M059J (cell line): ENCODE measurements at places on chromosomes 3 and 15.

DNA sequence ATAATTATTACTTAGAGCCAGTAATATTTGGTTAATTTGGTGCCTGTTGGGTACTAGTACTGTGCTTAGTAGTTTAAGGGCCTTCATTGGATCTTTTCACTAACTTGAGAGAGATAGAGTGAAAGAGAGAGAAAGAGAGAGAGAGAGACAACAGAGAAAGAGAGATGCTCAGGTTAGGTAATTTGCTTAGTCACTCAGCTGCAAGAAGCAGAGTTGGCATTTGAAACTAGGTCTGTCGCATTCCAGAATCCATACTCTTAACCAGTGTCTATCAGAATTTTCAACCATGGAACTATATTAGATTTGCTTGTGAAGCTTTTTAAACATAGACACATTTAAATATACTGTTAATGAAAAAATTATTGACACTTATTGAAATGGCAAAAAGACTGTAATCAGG lies 31.1 kb upstream of the NUDT16 start:
- DNase-seq, result peak; percentile 46

DNA sequence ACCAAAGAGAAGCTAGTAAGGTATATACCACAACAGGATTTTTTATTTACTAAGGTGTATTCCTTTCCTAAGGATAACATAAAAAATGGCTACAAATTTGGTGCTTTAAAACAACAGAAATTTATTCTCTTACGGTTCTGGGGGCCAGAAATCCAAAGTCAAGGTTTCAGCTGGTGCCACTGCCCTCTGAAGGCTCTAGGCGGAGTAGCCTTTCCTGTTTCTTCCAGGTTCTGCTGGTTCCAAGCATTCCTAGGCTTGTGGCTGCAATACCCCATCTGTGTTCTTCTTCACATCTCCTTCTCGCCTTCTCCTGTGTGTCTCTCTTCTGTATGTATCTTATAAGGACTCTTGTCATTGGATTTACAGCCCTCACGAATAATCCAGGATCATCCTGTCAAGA lies 549.9 kb downstream of the GRM7 start:
- DNase-seq, result no peak

- no peak for DNase-seq
Observed at GRCh38 chr3:43786526-43787305, 96.0 kb downstream of the ABHD5 start.

GRCh38 chr3:147937891-147938290 lies 528.7 kb downstream of the ZIC1 start:
- no peak for DNase-seq

DNA sequence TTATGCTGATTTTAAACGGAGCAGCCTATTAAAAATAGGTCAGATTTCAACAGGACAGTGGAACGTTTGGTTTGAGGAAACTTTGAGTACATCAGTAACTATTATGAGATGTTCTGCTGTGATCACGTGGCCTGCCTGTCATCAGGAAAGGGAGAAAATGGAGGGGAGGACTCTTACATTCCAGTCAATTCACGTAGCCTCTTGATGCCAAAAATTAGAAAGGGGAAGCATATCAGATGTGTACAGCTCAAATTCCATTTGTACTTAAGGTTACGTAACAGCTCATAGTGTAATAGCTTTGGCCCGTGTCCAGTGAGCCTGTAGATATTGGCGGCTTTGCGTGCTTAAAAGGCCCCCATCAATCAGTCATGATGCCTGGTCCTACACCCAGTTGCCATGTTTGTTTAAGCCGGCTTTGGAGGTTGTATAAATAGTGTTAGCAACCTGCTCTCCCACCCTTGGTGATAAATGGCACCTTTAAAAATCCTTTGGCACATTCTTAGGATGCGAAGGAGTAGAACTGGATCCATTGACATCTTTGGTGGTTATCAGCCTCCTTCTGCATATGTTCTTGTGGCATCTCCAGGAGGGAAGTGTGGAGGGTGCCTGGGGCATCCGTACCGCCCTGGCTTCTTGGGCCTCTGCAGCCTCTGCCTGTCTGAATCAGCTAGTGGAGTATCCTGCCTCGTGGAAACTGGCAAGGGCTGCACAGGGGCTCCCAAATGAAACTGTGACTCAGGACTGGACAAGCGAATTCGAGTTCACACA lies 163.9 kb downstream of the THSD4 start:
- DNase-seq, result peak; percentile 83

- DNase-seq, result no peak
Observed at GRCh38 chr3:46719735-46720271, 2.1 kb upstream of the PRSS50 start.

GRCh38 chr3:40008796-40009195 lies 199.4 kb downstream of the MYRIP start:
- DNase-seq, result no peak

- DNase-seq, result peak; percentile 49
Observed at GRCh38 chr3:190596349-190597285, 82.7 kb downstream of the IL1RAP start.

DNA sequence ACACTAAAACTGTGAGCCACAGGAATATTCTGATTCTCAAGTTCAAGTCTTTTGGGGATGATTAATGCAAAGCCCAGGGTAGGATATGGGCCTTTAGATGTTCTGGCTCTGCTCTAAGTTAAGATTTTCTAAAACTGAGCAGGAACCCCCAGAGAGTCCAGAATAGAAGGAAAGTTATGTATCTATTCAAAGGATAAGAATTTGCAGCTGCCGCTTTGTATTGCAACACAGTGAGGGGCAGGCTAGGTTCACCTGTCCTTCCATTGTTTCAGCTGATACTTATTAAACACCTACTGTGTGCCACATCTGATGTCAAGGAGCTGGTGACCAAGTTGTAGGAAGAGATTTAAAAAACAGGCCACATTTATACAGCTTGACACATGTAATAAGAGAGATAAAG lies 290.4 kb downstream of the MAGI1 start:
- no peak for DNase-seq

- peak; percentile 5 for DNase-seq
Observed at GRCh38 chr15:36925653-36926426, 174.5 kb downstream of the MEIS2 start.

GRCh38 chr3:9074079-9074478 lies 110.8 kb upstream of the RAD18 start:
- peak; percentile 12 for DNase-seq

- no peak for DNase-seq
Observed at GRCh38 chr3:136512381-136512780, 239.8 kb downstream of the STAG1 start.

DNA sequence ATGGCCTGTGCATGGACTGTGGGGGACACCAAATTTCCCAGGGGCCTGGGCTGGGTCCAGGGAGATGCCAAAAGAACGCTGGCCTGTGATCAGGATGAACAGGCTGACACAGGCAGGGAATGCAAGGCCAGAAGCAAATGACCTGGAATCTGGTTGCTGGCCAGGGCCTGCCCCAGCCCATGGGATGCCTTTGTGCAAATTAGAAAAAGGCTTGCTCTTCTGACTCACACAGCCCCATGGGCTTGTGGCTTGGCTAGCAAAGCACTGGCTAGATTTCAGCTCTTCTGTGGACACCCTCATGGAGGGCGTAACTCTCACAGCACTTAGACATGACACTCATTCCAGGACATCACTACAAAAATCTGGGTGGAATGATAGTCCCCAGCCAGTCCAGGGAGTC lies 356.0 kb downstream of the SHQ1 start:
- DNase-seq, result peak; percentile 90

DNA sequence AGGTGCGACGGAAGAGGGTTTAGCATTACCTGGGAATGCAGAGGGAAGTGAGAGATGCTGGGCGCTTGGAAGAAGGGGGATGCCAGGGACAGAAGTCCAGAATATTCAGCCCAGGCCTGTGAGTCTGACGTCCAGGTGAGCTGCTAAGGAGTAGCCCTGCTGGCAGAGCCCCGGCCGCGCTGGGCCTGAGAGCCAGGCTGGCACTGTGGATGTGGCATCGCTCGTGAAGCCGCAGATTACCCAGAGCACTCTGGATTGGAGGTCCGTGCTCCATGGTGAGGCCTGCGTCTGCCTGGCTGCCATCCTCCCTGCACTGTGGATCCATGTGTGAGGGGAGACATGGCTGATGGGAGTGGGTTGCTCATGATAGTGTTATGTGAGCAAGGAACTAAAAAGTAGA lies 14.5 kb downstream of the MAN2A2 start:
- DNase-seq, result no peak

DNA sequence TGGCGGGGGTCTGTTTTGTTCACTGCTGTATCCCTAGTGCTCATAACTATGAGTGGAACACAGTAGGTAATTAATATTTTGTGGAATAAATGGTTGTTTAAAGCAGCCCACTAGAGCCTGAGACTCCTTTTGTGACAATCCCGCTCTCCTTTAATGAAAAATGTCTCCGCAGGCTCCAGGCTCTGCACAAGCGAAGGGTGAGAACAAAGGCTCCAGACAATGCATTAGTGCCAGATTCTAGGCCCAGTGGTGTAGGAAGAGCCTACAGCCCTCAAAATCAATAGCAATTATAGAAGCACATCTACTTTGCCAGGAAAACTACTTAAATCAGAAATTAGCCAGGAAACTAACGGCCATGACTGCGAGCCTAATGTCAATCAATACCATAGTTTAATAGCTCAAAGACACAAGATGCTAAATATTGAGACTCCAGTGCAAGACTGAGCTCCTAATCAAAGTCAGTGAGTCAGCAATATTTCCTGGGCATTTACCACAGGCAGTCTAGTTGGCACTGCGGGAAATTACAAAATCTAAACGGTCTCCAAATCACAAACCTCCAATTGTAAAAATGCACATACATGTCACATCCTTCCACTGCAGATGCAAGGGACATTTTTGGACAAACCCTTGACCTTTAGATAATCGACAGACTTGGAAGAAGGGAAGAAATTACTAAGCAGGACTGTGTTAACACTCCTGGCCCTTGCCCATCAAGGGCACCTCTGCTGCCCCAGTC lies 2.3 kb downstream of the ANXA2 start:
- no peak for DNase-seq

DNA sequence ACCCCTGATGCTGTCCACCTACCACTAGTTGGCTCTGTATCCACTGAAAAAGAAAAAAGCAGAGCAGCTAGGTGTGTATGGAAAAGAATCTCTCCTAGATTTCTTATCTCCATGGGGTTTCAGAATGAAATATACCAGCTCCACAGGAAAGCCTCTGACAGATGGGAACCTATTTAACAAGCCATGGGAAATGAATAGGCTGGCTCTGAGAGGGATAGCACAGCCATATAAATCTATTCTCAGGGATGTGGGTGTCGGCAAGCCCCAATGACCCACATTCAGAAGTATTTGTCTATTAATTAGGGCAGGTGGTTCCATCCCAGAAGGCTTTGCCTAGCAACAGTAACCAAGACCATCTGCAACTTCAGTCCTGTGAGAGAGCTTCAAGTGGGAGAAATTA lies 694.1 kb downstream of the AGBL1 start:
- DNase-seq, result no peak

- DNase-seq, result no peak
Observed at GRCh38 chr15:65783872-65784271, 8.2 kb downstream of the DENND4A start.

GRCh38 chr3:51715231-51715976 lies 8.5 kb downstream of the GRM2 start:
- no peak for DNase-seq

- DNase-seq, result peak; percentile 53
Observed at GRCh38 chr15:72116731-72117485, 1.0 kb downstream of the MYO9A start.

- no peak for DNase-seq
Observed at GRCh38 chr3:142796823-142797222, 73.0 kb downstream of the TRPC1 start.

GRCh38 chr15:56086566-56086965 lies 93.2 kb upstream of the NEDD4 start:
- no peak for DNase-seq

DNA sequence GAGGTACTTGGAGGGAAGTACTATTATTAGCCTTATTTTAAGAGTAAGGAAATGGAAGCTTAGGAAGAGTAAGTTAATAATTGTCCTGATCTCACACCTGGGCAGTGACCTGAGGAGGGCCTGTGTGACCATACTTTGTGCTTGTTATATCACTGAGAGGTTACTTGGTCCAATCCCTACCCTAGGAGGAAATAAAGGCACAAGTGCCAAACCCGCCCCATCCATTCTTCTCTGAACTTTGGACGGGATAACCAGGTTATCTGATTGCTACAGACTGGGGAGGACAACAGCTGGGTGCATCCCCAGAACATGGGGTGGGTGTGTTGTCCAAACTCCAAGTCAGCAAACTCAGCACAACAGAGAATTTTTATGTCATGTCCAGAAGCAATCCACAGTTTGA lies 77.7 kb upstream of the NR2E3 start:
- no peak for DNase-seq
